Stimulated activated CD8-positive, alpha-beta memory T cell treated with anti-CD3 and anti-CD28 coated beads, Interleukin-15, amount 100 ng/mL, for 1 hour (primary cell): ENCODE measurements at places on chromosomes 2 and 18.

GRCh38 chr2:152529420-152530115 lies 187.7 kb downstream of the PRPF40A start:
- no peak for DNase-seq

DNA sequence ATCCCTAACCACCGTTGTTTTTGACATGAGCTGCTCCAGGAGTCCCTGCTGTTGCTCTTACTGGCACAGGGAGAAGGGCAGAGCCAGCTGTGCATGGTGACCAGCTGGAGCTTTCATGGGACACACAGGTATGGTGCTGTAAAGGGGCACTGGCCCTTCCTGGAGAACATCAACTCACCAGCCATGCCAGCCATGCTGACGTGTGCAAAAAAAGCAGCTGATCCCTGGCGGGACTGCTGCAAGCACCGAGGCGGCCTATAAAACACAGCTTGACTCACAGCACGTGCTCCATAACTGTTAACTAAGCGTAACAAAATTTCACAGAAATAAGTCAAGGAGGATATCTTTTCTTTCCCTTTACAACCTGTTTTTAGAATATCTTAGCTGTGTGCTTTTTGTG lies 165.1 kb downstream of the TMEM163 start:
- no peak for DNase-seq

GRCh38 chr2:128291844-128292598 lies 26.6 kb downstream of the HS6ST1 start:
- DNase-seq, result no peak

GRCh38 chr18:59744271-59744721 lies 47.1 kb upstream of the CCBE1 start:
- no peak for DNase-seq

DNA sequence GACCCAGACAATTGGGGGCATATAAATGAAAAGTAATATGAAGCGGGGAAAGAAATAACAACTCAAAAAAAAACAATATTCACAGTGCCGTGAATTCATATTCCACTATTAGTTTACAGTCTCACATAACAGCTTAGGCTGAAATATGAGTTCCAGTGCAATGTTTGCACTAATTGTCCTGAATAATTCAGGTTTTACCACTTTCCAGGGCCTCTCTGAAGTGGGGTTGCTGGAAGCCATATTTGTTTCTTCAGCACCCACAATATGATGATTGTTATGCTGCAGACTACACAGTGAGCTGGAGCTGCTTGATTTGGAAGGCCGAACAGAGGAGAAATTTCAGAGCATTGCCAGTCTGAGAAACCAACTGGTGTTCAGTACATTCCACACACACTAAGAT lies 894.5 kb upstream of the ACVR2A start:
- DNase-seq, result no peak

- DNase-seq, result no peak
Observed at GRCh38 chr2:238650536-238650935, 197.3 kb upstream of the TWIST2 start.

DNA sequence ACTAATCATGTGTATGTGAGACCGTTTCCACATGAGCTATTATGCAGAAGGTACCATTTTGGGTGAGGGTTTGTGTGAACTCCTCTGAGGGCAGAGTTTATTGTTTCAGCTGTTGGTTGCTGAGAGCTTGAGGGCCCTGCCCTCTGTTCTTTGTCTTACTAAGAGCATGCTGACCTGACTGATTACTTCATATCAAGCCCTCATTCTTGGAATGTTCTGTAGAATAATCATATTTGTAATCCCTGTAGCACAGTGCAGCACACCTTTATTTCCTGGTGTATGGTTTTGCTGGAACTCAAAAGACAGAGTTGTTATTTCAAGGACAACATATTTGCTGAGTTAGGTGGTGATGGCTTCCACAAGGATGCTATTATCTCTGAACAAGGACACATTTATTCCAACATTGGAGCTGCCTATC lies 118.5 kb downstream of the GALNT3 start:
- DNase-seq, result no peak

DNA sequence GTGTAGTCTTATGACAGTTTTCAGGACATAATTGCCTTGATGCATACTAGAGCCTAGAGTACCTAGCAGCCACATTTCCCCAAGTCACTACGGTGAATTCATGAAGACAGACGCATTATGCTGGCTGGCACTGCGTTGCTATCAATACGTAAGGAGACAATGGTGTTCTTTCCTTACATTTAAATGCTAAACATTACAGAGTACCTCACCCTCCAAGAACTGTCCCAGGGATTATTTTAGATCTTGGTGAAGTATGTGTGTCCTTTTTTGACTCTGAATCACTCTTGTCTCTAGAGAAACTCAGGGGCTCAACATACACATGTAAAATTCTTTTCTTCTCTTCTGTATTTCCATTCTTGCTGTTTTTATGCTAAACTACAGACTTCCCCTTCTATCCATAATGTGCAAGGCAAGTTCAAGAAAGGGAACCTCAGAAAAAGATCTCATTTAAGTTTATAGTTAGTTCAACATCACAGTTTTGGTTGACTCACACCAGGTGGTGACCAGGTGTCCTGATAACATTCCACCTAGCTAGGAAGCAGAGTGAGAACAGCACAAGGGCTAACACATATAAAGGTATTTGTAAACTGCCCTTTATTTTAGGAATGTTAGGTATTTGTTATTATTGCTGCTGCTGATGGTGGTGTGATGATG lies 212.4 kb upstream of the HNRNPA3 start:
- DNase-seq, result no peak

- no peak for DNase-seq
Observed at GRCh38 chr2:221410487-221410886, 161.6 kb downstream of the EPHA4 start.

- DNase-seq, result no peak
Observed at GRCh38 chr18:62198259-62198658, 11.2 kb downstream of the RELCH start.

DNA sequence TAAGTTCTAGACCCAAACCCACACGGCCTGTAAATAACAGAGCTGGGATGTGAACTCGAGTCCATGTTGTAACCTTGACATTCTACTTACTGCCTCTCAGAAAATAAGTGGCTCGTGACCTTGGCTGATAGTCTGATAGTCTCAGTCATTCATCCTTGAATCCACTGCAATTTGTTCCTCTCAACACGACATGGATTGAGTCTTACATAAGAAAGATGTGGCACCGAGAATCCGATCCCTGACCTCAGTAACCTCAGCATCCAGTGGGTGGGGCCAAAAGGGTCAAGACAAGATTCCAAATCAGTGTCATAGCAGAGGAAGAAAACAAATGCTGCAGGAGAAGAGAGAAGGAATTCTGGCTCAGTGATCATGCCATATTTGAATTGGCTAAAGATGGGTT lies 97.6 kb downstream of the MAPRE2 start:
- DNase-seq, result no peak

DNA sequence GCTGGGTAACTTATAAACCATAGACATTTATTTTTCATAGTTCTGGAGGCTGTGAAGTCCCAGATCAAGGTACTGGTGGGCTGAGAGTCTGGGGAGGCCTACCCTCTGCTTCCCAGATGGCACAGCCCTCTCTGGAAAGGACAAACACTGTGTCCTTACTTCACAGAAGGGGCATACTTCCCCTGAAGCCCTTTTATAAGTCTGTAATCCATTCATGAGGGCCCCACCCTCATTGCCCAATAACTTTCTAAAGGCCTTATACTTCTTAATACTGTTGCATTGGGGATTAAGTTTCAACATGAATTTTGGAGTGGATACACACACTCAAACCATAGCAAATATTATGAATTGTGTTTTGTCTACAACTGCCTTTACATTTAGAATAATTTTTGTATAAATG lies 36.0 kb downstream of the ATIC start:
- DNase-seq, result no peak

DNA sequence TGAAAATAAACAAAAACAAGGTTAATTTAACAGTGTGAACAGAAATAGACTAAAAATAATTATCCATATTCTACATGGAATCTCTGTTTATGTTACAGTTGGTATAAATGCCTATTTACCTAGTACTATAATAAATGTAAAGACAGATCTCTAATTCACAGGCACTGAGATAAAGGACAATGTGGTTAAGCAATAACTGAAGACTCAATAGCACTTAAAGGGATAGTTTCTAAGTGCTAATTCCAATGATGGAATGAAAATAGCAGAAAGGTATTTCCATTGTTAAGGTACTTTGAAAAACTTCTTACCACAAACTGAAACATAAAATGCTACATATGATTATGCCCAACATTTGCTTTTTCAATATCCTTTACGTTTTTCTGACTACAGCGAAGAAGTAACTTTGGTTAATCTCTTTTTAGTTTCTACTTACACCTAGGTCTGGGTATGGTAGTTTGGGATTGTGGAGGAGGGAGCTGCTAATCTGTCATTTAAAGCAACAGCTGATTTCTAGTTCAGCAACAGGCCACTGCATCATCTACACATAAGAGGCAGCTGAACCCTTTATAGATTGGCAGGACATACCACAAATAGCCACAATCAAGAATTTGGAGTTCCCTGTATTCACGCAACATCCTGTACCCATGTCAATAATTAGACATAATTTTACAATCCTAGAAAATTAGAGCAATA lies 27.2 kb downstream of the MAP4K3 start:
- no peak for DNase-seq

- no peak for DNase-seq
Observed at GRCh38 chr2:164703915-164704706, 82.8 kb upstream of the GRB14 start.

- DNase-seq, result no peak
Observed at GRCh38 chr2:118040891-118041290, 27.0 kb upstream of the CCDC93 start.

DNA sequence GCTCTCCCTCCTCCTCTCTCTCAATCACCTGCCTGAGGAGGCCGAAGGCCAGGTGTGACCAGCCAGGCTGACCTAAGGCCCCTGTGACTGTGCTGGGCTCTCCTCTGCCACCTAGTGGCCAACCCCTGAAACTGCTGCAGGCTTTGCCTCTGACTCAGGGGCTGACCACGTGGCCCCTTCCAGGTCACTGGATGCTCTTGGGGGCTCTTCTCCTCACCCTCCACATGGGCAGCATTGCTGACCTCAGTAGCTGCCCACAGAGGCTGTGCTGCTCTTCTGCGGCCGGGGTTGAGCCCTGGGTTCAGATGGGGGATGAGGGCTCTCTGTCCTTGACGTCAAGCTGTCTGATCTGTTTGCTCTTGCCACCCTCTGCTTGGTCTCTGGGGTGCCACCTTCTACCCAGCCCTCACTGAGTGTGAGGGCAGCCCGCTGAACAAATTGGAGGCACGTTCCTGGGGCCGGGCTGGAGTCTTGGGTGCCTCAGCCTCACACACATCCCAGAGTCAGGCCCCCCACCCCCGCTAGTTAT lies 122.7 kb downstream of the TWIST2 start:
- peak; percentile 12 for DNase-seq

- no peak for DNase-seq
Observed at GRCh38 chr18:72898870-72899269, 31.1 kb upstream of the NETO1 start.

DNA sequence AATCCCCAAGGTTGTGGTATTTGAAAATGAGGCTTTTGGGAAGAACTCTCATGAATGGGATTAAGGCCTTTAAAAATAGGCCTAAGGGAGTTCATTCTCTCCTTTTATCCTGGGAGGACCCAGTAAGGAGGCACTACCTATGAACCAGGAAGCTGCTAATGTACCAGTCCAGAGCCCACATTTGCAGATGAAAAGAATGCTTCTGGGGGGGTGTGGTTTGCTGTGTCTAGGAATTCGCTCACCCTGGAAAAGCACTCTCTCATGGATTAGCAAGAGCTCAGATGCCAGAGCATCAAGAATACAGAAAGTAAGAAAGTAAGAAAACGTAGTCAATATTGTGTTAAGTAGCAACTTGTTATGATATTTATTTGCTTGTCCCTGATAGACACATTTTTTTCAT lies 785.7 kb upstream of the GYPC start:
- no peak for DNase-seq

DNA sequence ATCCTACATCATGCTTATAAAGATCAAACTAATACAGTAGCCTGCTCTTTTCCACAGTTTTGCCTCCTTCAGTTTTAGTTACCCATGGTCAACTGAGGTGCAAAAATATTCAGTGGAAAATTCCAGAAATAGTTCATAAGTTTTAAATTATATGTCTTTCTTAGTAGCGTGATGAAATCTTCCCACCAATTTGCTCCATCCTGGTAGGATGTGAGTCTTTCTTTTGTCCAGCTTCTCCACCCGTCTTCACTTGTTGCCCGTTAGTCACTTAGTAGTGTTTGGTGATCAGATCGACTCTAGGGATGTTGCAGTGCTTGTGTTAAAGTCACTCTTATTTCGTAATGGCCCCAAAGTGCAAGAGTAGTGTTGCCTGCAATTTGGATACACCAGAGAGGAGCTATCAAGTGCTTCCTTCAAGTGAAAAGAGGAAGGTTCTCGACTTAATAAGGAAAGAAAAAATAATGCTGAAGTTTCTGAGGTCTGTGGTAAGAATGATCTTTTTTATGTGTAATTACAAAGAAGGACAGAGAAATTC lies 57.0 kb downstream of the CEP192 start:
- DNase-seq, result no peak
